Activated T-cell treated with anti-CD3 and anti-CD28 coated beads for 1 hour (primary cell): ENCODE measurements at places on chromosomes 1 and 21.

- DNase-seq = peak; percentile 32
These were observed 22.6 kb downstream of the CASP9 start for GRCh38 chr1:15501208-15502032.

GRCh38 chr21:45528981-45529784 lies 13.1 kb downstream of the SLC19A1 start:
- no peak for DNase-seq

DNA sequence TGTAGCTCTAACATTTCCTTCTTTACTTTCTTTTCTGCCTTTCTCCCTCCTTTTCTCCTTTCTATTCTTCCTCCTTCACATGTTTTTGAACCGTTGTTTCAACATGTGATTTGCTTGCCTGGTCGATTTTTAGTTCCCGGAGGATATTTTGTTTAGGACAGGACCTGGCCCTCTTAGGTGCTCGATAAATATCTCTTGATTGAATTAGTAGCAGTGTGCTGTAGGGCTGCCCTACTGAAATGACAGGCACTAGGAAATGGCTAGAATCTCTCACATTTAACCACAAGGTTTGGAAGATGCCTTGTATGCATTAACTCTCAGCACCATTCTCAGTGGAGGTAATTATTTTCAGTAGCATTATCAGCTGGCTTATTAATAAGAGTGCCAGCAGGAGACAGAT lies 305.6 kb downstream of the PAPPA2 start:
- no peak for DNase-seq

GRCh38 chr1:24142546-24143534 lies at the start of gene IL22RA1:
Gene IL22RA1, minus strand, starts transcription at chr1:24143140. Its CDS starts 58 bp downstream, at chr1:24143082.
- no peak for DNase-seq

- no peak for DNase-seq
These were observed 55.9 kb downstream of the CAMSAP2 start for GRCh38 chr1:200794506-200795065.

DNA sequence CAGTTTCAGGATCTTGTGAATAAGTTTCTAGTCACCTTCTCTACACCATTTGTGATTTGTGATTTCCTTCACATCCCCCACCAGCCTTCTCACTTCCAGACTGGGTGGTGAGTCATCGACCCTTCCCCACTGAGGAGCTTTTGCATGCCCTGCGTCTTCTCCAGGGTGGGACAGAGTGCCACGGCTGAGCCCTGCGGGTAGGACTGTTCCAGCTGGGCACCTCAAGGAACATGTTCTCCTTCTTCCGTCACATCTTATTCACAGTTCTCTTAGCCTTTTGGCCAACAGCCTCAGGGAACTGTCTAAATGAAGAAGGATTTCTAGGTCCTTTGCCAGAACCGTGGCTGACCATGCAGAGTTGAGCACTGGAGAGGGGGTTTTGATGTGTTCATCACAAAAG lies 116.5 kb downstream of the TMEM53 start:
- DNase-seq = no peak

GRCh38 chr1:64532646-64533045 lies 62.7 kb downstream of the CACHD1 start:
- DNase-seq = no peak

DNA sequence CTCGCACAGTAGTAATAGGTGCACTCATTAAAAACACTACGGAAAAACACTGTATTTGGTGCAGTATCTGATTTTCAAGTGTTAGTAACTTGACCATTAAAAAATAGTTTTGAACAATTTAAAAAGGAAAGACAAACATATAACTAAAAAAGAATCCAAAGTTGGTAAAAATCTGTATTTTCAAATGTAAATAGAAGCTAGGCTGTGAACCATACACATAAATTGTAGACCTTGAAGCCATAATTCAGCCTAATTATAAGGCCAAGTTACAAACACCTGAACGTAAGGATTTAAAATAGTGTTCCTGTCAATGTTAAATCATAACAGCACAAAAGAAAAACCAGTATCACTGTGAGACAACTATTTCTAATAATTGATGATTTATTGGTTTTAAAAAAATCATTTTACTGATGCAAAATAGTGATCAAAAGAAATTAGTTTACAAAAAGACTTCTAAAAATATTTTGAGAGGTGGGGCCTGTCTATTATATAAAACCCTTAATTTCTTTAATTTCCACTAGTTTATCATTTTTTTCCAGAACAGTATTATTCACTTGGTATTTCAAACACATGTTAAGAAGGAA lies 4.5 kb downstream of the IRF2BP2 start:
- no peak for DNase-seq

- no peak for DNase-seq
These were observed 7.6 kb upstream of the MX1 start for GRCh38 chr21:41418393-41418792.

DNA sequence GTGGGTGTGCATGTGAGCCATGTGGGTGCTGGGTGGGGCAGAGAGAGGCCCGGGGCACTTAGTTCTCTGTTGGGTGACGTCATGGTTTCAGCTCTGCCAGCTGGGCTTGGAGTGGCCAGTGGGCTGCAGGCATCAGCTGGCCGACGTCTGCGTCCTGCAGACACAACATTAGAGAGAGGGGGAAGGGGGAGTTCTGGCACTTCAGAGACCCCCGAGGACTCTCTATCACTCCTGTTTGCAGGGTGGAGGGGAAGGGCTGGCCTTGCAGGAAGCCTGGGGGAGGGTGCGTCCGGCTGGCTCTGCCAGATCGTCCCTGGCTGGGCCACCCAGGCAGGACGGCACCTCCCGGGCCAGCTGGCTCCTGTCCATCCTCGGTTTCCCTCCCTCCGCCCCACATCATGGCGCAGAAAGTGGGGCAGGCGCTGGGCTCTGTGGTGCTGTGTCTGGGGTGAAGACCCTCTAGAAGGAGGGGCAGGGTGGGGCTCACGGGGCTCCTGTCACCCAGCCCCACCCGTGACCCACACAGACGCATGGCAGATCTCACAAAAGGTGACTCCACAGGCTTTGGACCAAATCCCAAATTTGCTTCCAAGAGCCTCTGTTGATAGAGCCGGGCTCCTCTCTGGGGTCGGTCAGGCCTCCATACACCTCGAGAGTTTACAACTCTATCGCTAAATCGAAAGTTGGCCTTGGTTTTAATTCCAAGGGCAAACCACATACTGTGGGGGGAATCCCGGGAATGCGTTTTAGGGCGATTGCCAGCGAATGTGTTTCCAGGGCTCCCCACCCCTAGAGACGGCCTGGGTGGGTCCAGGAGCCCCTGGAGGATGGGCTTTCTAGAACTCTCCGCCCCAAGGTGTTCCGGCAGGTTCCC lies 73.4 kb upstream of the TTC34 start:
- no peak for DNase-seq

DNA sequence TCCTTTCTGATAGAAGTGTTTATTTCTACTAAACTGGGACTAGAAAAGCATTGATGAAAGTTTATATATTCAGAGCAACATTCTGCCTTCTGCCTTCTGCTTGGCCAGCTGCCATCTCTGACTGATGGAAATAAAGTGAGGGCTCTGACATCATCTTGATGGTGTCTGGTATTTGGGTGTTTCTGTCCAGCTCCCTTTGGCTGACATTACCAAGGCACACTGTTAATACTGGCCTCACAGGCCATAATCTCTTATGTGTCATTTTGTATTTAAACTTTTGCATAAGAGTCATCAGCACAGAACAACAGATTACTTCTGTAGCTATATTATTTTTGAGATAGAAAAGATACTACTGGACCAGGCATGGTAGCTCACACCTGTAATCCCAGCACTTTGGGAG lies 216.9 kb downstream of the RYR2 start:
- DNase-seq = no peak

- DNase-seq = no peak
These were observed 50.8 kb upstream of the ATP5PO start for GRCh38 chr21:33966324-33966949.

DNA sequence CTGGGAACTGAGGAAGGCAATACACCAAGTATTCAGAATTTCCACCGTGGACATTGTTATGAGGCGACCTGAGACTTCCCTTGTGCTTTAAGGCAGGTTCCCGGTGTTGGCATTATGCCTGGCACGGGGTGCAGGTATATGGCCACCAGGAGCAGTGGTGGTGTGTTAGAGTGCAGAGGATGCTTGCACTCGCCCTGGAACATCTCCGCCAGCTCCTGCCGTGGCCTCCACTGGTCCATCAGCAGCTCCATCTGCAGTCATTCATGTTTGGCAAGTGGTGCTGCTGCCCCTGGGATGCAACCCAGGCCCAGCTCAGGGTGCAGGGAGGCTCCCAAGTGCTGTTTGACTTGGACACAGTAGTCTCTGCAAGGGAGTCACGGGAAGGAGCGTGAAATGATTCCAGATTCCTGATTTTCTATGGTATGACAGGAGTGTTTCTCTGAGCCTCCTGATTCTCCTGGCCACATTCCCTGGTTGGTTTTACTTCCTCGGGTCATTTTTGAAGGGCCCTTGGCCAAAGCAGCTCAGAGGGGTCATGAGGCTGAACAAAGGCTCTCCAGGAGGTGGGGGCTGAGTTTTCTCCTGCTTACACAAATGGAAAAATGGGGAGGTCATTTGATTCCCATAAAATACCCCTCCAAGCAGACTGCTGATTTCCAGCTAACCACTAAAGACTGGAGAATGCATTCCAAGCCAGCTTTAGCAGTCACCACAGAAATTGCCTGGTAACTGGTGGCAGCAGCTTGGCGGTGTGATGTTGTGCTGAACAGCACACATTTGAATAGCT lies 60.4 kb upstream of the PSEN2 start:
- DNase-seq = no peak

DNA sequence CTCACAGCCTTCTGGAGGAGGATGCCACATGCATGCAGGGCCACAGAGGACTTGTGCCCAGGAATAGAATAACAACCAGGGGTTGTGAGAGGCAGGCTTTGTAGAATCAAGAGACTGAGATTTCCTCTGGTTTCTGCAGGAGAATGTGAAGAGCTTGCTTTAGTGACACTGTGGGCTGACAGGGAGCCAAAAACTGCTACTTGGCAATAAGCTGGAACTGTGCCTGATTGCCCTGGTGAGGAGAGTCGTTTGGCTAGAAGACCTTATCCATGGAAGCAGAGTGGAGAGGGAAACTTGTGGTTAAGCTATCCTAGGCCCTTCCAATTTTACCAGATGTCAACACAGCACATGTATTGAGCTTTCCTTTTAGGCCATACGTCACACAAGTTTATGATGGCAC lies 902.1 kb downstream of the MRPL39 start:
- DNase-seq = no peak

DNA sequence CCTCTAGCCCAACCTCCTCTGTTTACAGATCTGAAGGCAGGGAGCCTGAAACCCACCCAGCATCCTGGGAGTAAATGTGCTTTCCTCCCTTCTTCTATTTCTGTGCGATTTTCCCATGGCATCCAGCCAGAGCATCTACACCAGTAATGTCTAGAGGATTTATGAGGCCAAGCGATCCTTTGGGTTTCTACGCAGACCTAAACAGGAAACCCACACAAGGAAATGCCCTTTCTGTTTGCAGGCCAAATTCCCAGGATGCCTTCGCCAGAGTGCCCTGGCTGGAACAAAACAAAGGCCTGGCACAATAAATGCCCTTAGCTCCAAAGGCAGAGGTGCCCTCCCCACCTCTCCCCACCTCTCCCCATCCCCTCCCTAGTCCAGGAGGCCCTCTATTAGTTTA lies 110.5 kb upstream of the CDC42BPA start:
- no peak for DNase-seq

DNA sequence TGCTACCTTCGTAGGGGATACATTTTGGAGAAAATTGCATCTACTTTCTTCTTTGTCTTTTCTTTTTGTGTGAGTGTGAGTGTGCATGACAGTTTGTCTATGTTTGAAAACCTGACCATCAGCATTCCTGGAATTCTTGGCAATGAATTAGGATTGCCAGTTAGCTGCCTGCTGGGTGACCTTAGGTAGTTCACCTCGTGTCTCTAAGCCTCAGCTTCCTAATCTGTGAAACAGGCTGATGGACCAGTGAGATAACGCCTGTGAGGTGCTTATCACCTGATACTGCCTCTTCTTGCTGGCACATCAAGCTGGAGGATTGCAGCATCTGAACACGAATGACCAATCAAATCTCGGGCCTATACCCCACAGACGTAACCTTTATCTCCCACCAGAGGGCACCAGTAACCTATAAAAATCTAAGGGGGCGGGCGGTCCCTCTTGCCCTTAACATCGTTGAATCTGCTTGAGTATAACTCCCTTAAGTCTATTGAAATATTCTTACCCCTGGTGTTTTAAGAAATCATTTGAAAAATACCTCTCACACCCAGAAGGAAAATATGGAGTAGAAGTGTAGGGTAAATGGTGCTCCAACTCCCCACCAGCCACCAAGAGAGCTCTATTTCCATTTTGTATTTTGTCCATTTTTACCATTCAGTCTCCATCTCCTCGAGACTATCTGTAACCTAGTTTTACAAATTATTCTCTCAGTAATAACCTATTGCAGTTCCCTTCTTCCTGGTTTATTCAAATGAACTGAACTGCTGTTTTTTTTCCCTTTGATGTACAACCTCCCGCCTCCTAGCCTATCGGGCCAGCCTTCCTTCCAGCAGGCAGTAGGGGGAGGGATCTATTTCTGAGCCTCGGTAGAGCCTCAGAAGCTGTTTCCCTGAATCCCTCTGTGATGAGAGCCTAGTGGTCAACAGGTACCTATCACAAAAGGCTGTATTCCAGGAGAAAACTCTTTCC lies 49.7 kb downstream of the MDM4 start:
- DNase-seq = peak; percentile 23

DNA sequence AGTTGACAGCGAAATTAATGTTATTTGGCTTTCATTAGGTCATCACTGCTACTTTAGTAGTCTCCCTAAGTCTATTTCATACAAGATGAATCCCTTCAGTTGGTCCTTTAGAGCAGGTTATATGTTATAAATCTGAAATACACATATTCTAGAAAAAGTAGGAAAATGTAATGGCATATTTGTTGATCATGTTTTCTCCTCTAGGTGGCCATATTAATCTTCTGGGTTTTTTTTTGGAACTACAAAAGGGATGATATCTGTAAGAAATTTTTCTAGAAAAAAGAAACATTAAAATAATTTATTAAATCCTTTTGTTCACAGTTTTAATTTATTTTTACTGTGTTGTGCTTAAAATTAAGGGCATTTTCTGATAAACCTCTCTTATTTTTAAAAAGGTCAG lies 87.9 kb downstream of the SYT14 start:
- DNase-seq = no peak

DNA sequence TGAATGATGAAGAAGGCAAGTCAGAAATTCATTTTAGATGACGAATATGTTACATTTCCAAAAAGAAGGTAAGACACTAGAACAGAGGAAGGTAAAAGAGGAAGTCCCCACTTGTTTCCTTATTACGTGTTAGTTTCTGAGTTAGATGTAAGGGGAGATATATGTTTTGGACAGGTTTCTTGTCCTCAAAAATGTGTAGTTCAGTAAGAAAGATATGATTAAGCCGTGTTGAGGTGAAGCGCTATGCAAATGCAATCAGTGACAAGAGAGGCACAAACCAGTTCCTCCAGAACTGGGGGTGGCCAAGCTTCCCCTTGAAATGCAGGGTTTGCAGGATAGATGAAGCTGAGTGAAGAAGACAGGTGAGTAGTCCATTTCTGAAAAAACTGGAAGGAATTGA lies 293.3 kb upstream of the RUNX1 start:
- no peak for DNase-seq

GRCh38 chr1:93665015-93665414 lies 16.6 kb downstream of the BCAR3 start:
- DNase-seq = no peak
